ENCODE measurements at places on chromosomes 16 and 17.

DNA sequence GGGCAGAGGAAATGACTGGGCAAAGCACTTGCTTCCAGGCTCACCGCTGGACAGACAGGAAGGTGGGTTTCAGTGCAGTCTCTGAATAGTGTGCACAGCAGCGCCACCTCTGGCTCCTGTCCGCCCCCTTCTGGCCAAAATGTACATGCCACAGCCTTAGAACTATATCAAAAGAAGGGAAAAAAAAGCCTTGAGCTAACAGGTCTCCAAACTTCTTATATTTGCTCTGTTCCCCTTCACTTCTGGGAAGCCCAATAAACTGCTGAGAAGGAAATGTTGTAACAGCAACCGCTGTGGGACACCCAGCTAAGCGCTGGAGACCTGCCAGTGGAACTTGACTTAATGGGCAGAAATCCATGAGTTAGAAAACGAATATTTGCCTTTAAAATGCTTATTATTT is 17.5 kb downstream of the COG7 start:
- DNase-seq, result peak; percentile 78

DNA sequence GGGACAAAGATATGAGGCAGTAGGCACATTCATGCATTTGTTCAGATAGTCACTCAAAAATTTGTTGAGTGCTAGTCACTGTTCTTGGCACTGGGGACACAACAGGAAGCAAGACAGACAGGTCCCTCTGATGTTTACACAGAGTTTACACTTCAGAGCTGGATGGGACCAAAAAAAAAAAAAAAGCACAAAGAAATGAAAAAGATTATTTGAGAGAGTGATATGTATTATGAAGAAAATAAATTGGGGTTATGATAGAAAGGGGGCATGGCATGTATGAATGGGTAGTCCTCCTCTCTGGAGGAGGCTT is 3.5 kb upstream of the YPEL2 start:
- no peak for DNase-seq

DNA sequence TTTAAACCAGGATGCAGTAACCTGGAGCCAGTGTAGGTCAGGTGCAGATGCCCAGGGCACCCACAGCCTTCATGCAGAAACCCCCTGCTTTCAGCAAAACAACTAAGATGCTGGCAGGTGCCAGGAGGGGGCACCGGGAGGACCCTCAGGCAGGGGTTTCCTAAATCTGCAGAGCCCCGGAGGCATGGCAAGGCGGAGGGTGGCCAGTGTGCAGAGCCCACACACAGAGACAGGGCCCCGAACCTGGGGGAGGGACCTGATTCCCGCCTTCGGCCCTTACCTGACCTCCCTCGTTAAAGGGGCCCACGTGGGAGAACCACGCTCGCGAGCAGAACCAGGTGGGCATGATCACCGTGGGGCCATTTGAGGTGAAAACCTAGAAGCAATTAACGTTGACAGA is 114.0 kb upstream of the METRNL start:
- no peak for DNase-seq

- DNase-seq, result no peak
Observed at GRCh38 chr17:68294617-68295016, 3.3 kb downstream of the ARSG start.

GRCh38 chr17:72667096-72668063 is 425.1 kb downstream of the SLC39A11 start:
- DNase-seq, result no peak

GRCh38 chr16:86863609-86864008 is 285.3 kb downstream of the FOXL1 start:
- no peak for DNase-seq

DNA sequence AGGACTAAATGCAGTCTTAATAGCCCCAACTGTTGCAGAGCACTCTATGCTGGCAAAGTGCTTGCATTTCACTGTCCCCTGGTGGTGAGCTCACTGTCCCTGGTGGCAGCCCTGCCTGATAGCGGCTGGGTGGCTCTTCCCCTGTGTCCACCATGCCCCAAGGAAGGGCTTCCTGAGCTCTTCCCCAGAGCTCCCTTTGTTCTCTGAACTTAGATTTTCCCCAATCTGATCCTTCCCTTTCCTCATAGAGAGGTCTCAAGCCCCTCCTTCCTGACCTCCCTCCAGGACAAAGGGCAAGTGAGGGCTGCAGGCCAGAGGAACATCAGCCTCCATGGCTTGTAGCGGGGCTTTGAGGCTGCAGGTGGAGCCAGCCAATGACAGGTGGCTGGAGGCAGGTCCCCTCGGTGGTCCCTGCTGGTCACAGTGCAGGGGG is 17.0 kb downstream of the BEAN1 start:
- no peak for DNase-seq

- DNase-seq, result no peak
Observed at GRCh38 chr16:73480381-73480780, 432.5 kb upstream of the ZFHX3 start.

- no peak for DNase-seq
Observed at GRCh38 chr17:59761385-59762048, 54.1 kb downstream of the VMP1 start.

DNA sequence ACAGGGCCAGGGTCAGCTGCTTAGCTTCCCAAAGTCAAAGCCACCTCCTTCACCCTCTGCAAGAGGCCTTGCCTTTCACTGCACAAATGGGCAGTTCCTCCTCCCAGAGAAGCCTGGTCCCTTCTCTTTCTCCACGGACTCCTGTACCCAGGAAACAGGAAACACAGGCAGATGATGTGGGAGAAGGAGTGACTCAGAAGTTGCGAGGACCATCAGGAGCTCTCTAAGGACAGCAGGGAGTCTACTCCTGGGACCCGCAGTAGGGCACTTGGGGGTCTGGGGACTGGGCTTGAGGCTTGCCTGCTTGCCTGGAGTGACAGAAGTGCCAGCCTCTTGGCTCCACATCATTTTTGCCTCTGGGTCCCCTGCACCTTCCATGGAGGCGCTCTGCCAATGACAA is 47.4 kb upstream of the KSR1 start:
- no peak for DNase-seq

- DNase-seq, result no peak
Observed at GRCh38 chr17:75791254-75791653, 6.6 kb downstream of the UNK start.

GRCh38 chr16:89192956-89193575 is 7.3 kb downstream of the SLC22A31 start:
- peak; percentile 72 for DNase-seq

DNA sequence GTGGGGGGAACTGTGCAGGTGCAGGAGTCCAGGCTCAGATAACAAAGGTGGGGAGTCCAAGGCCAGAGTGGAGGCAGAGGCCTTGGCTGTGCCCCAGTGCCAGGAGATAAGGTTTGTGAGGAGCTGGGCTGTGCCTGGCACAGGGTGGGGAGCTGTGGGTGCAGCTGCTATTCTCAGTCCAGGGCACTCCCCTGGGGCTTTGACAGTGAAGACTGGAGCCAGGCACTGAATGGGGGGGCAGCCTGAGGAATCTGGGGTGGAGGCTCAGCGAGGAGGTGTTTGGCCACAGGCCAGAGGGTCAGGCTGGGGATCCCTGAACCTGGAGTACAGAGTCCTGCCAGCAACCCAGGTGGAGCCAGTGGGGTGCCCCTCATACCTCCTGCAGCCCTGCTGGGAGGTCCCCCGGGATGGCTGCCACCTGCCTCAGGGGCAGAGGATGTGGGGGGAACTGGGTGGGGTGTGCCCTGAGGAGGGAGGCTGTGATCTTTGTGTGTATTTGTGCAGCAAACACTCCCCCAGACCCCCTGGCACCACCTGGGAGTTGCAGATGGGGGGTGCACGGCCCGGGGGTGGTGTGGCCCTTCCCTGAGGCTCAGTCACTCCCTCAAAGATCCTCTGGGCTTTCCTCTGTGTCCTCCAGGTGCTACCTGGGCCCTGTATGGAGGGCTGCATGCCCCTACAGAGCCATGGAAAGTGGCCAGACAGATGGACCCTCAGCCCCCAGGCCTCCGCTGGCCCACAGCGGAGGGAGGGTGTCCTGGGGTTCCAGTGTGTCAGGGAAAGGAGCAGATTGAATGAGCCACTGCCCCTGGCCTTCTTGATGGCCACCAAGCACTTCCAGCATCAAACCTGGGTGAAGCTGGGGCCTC is 44.5 kb upstream of the SMPD3 start:
- DNase-seq, result peak; percentile 69

Data from OCI-LY7 (cell line).